ENCODE measurements at places on chromosomes 7 and 10.

- no peak for DNase-seq
Observed at GRCh38 chr10:50224330-50224952, 26.9 kb downstream of the ASAH2 start.

GRCh38 chr7:128137181-128137580 is 103.9 kb upstream of the LEP start:
- DNase-seq: no peak

DNA sequence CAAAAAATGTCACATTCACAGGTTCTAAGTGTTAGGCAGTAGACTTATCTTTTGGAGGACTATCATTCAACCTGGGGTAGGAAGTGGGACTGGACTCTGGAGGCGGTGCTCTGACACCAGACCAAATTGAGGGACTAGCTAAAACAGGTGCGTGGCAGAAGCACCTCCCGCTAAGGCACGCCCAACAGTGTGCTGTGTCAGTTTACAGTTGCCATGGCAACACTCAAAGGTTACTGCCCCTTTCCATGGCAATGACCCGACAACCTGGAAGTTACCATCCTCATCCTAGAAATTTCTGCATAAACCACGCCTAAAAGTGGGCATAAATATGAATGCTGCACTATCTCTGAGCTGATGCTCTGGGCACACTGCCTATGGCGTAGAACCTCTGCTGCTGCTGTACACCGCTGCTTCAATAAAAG is 14.0 kb upstream of the BLNK start:
- DNase-seq: no peak

GRCh38 chr7:157377436-157378124 is 40.8 kb downstream of the DNAJB6 start:
- no peak for DNase-seq

GRCh38 chr10:46251857-46252847 is 34.6 kb upstream of the ANTXRL start:
- no peak for DNase-seq

DNA sequence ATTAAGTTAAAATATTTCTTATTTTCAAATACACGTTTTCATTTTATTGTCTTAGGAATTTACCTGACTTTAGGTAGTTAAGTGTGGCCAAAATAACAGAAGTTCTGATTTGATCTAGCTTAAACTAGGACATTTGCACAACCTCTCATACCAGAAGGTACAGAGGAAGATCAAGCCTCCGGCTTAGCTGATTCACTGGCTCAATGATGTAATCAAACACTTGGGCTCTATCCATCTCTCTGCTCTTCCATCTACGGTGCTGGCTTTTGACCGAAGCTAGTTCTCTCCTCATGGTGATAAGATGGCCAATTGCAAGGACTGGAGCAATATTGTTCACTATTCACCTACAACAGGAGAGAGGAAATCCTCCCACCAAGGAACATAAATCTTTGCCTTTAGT is 12.2 kb upstream of the HYCC1 start:
- no peak for DNase-seq

- no peak for DNase-seq
Observed at GRCh38 chr10:22369434-22370072, 24.3 kb downstream of the SPAG6 start.

Measured in caudate nucleus (tissue), 63 donors.